ENCODE measurements at places on chromosomes 7 and 10. TPM values are rescaled to one million over a fixed set of nuclear protein-coding genes. Genes with fewer than 3 reads are reported as not detected.

- DNase-seq = no peak
These were observed 627.1 kb upstream of the FZD8 start for GRCh38 chr10:36269222-36269621.

DNA sequence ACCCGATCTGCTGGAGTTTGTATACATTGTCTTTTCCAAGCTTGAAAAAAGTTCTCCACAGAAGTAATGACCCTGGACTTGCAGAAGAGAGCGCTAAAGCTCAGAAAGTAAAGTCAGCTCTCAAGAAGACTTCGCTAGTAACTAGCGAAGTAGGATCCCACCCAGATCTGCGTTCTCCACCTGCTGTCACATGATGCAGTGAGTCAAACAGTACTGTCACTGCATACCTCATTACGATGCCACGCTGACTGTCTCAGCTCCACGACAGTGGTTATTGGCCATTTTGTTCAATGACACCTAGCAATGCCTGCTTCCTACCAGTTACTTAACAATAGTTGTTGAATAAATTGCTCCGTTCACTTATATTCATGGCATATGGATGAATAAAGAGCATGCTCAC is 29.7 kb upstream of the SEC61G start:
- no peak for DNase-seq

DNA sequence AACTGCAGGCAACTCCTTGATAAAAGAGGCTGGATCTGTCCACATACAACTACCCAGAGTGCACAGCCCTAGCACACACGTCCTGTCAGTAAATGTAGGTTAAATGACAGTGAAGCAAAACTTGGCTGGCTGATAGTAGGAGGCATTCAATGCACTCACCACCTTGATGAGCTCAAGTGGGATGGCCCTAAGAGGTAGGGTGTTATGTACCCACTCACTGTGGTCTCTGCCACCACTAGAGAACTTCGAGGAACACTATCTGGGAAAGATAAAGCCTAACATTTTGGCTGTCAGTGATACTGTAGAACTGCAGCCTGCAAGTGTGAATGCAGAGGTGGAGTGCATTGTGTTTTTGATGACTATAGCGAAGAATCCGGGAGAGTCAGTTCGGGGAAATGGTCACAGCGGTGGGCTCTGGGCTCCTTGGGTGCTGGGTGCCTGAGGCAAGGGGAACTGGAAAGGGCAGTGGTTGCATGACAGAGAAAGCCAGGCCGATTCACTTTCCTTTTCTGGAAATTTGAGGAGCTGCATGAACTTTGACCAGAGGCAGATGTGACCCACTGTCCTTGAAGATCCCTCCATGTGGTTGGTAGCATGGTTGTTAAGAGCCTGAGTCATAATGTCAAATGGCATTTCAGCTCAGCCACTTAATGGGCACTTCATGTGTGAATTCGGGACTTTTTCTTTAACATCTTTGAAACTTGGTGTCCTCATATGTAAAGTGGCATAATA is 93.1 kb upstream of the ZPBP start:
- DNase-seq = no peak

WASL gene
- 51.5 TPM for total RNA-seq

OGA gene
- total RNA-seq = 96.6 TPM

ASB10 gene
- not detected for total RNA-seq
